Substantia nigra (tissue), 51 donors: ENCODE measurements at places on chromosomes 16 and 17.

DNA sequence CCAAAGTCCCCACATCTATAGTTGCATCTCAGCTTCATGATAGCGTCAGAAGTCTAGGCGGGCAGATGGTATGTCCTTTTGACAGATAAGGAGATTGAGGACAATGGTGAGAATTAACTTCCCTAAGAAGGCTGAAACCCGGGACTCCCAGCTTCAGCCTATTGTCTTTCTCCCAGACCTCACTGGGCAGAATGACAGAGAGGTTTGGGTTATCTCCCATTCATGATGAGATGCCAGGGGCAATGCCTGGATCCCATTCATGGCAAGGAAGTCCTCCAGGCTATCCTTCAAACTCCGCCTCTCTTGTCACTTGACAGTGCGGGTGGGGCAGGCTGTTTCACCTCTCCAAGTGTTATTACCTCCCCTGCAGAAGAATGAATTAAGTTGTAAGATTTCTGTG is 100.3 kb downstream of the IRX5 start:
- DNase-seq = no peak

GRCh38 chr17:76492123-76492988 is 8.9 kb downstream of the RHBDF2 start:
- DNase-seq = no peak

GRCh38 chr17:41010441-41010840 is 1.5 kb upstream of the KRTAP3-1 start:
- no peak for DNase-seq

DNA sequence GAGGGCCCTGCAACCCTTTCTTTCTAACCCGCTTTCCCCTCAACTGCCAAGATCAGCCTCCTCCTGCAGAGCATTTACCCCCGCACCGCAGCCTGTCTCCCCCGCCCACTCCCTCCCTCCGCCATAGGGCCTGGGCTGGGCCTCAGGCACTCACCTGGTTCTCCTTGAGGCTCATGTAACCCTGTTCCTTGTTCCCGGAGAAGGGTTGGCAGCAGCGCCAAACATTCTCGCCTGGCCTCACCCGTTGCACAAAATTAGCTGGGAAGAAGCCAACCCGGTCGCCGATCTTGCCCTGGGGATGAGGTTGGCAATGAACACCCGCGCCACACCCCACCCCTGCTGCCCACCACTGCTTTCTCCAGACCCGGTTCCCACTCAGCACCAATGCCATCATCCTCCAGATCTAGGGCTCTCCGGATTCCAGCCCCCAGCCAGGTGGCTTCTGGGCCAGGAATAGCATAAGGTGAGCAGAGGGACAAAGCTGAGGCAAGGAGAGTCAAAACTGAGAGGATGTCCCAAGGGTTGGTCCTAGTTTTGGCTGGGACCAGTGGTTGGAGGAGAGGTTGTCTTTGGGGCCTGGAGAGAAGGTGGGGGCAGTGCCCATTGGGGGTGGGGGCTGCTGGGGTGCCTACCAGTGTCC is 12.8 kb downstream of the STAC2 start:
- DNase-seq = peak; percentile 57

DNA sequence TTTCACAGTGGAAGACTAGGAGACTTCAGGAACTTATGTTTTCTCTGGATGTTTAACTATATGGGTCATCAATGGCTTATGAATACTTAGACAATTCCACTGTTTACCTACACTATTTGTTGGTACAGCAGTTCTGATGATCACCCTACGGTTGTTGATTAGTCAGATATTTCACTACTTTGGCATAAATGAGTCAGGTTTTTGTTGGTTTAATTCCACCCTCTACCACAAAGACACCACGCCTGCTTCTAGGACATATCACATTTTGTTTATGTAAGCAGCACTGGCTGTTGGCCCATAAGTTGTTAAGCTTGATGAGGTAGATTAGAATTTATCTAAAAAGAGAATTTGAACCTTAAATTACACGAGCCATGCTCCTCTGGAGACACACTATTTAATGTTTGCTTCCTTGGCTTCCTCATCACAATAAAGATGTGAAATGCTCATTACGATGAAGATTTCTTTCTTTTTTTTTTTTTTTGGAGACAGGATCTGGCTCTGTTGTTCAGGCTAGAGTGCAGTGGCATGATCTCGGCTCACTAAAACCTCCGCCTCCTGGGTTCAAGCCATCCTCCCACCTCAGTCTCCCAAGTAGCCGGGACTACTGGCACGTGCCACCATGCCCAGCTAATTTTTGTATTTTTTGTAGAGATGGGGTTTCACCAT is 4.3 kb downstream of the GDE1 start:
- DNase-seq = no peak

DNA sequence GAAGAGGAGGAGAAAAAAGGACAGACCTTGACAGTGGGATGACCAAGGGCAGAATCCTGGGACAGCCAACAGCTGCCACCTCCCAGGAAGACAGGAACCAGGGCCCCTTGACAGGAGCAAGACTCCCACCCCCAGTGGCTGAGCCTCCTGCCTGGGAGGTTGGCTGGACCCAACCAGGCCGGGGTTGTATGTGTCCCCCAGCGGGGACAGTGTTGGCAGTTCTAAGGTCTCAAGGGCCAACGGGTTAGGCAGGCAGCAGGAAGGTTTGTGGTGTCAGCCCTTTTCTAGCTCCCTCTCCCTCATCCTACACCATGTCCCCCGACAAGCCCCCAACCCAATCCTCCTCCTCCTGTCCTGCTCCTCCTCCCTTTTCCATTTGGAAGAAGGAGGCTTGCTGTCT is 126.2 kb downstream of the MRM1 start:
- no peak for DNase-seq

GRCh38 chr17:68389041-68389440 is 68.3 kb downstream of the WIPI1 start:
- DNase-seq = no peak

GRCh38 chr17:45951941-45952340 is 47.1 kb upstream of the STH start:
- no peak for DNase-seq

DNA sequence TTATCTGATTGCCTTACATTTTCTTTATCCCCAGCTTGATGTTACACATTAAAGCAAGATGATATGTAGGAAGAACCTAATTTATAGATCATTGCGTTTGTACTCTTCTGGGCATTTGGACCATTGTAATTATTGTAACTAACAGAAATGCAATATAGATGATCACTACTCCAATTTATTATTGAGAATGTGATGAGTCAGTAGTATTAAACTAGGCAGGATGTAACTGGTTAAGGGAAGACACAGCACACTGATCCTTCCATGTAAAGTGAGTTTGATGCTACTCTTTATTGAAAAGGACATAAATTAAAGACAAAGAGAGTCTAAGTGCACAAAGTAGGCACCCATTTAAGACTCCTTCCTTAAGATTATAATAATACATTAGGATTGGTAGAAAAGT is 223.8 kb downstream of the KIF2B start:
- no peak for DNase-seq

GRCh38 chr17:49760932-49761558 is 2.9 kb downstream of the FAM117A start:
- no peak for DNase-seq

DNA sequence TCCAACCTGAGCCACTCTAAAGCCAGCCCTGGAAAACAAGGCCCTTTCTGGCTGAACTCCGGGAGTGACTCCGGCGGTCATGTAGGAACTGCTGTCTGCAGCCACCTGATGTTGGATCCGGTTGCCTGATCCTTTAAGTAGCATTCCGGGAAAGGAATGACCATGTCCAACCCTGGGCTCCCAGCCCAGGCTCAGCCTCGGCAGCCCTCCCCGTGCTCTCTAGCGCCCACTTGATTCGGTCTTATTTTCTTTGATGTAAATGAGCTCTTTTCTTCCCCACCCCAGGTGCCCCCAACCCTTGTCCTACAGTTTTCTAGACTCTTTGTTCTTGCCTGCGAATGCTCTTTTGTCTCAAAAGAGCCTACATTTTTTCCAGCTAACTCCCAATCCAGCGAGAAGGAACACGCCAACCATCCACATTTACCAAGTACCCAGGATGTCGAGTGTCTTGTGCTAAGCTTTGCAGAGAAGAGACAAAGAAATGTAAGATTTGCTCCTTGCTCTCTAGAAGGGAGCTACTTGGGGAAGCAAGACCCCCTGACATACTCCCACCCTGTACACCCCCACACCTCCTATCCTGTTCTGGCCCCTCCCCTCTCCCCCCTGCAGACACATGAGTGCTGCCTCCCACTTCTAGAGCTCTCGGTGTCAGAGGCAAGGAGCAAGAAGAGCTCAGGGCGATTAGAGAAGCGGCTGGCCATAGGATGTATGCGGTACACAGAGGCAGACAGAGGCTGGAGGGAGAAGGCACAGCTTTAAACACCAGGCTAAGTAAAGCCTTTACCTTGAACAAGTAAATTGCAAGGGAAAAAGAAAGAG is 53.8 kb downstream of the COG7 start:
- DNase-seq = no peak

- no peak for DNase-seq
These were observed 179.9 kb downstream of the CCDC182 start for GRCh38 chr17:57565176-57565575.

GRCh38 chr16:87669672-87670071 is 67.4 kb downstream of the JPH3 start:
- DNase-seq = no peak

GRCh38 chr17:68908045-68908444 is 47.1 kb downstream of the ABCA8 start:
- no peak for DNase-seq

- DNase-seq = no peak
These were observed 82.5 kb upstream of the HSBP1 start for GRCh38 chr16:83725313-83725712.

DNA sequence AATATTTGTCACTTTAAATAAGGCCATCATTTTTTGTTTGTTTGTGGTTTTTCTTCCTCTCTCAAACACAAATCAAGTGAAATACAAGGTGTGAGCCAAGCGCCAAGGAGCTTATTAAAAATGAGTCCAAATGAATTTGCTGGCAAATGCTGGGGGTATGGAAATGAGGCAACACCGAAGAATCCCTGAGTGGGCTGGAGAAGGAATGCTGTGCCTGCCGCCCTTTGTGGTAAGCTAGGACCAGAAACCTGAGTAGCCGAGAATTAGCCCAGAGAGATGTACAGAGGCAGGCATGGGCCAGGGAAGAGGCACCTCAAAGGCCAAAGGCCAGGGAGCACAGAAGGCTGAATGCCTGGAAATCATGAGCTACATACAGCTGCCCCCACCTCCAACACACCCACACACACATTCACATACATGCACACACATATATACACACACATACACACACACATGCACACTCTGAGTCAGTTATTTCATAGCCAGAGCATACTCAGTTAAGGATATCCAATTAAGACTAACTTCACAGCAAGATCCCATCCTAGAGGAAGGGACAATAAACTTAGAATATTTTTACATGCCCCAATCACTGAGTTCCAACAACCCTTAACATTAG is 266.1 kb upstream of the DYNLRB2 start:
- no peak for DNase-seq
